Activated CD4-positive, alpha-beta memory T cell treated with anti-CD3 and anti-CD28 coated beads for 36 hours (primary cell): ENCODE measurements at places on chromosomes 7 and 10. TPM values are rescaled to one million over a fixed set of nuclear protein-coding genes. Genes with fewer than 3 reads are reported as not detected.

- H3K27me3 ChIP-seq = no peaks in the 10 kb centered on the region
- no peaks in the 10 kb centered on the region for H3K36me3 ChIP-seq
- no peak overlapping the region for H3K27ac ChIP-seq
- no peak overlapping the region for H3K4me3 ChIP-seq
These were observed 41.7 kb upstream of the DYNC1I1 start for GRCh38 chr7:95730493-95731280.

DNA sequence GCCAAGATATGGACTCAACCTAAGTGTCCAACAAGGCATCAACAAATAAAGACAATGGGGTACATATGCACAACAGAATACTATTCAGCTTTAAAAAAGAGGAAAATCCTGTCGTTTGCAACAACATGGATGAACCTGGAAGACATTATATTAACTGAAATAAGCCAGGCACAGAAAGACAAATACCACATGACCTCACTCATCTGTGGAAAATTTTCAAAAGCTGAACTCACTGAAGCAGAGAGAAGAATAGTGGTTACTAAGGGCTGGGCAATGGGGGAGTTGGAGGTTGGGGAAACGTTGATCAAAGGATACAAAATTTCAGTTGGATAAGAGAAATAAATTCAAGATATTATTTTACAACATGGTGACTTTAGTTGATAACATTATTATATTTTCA is 221.4 kb upstream of the PITRM1 start:
- DNase-seq = no peak
- no peak overlapping the region for H3K27ac ChIP-seq
- H3K27me3 ChIP-seq = peaks cover 6% of the 10 kb centered on the region
- H3K36me3 ChIP-seq = no peaks in the 10 kb centered on the region

GRCh38 chr7:13851736-13852135 is 137.7 kb downstream of the ETV1 start:
- peaks cover 17% of the 10 kb centered on the region for H3K4me1 ChIP-seq
- H3K4me3 ChIP-seq = no peak overlapping the region
- H3K36me3 ChIP-seq = no peaks in the 10 kb centered on the region
- no peaks in the 10 kb centered on the region for H3K27me3 ChIP-seq
- H3K27ac ChIP-seq = no peak overlapping the region
- DNase-seq = no peak

The CYP26C1 gene
- total RNA-seq = not detected

- peaks cover 9% of the 10 kb centered on the region for H3K27me3 ChIP-seq
- peaks cover 6% of the 10 kb centered on the region for H3K4me1 ChIP-seq
- peak; percentile 35 for DNase-seq
- peak overlapping the region; percentile 8 for H3K4me3 ChIP-seq
- H3K36me3 ChIP-seq = no peaks in the 10 kb centered on the region
These were observed 28.3 kb downstream of the WDR86 start for GRCh38 chr7:151381348-151382078.

The ENKUR gene
- not detected for total RNA-seq

- no peaks in the 10 kb centered on the region for H3K36me3 ChIP-seq
- H3K4me3 ChIP-seq = no peak overlapping the region
- peaks cover 1% of the 10 kb centered on the region for H3K27me3 ChIP-seq
- no peak overlapping the region for H3K27ac ChIP-seq
These were observed 49.3 kb downstream of the CLIP2 start for GRCh38 chr7:74338366-74339108.

- no peak overlapping the region for H3K27ac ChIP-seq
- no peak for DNase-seq
- H3K27me3 ChIP-seq = no peaks in the 10 kb centered on the region
- H3K4me3 ChIP-seq = no peak overlapping the region
- H3K36me3 ChIP-seq = no peaks in the 10 kb centered on the region
These were observed 325.9 kb upstream of the FZD1 start for GRCh38 chr7:90938371-90938770.

DNA sequence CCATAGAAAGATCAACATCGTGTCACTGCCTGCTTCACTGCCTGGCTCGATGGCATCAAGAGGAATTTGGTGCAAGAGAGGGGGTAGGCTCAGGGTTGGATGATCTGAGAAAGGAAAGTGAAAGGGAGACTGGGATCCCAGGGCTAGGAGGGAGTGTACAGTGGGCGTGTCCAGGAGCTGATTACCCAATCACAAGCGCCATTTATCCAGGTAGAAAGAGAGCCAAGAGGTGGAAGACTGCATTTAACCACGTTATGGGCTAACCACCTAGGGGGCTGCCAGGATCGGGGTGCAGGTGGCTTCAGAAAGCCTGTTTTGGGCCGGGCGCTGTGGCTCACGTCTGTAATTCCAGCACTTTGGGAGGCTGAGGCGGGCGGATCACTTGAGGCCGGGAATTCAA is 10.3 kb downstream of the PODXL start:
- H3K36me3 ChIP-seq = no peaks in the 10 kb centered on the region
- DNase-seq = no peak
- H3K4me3 ChIP-seq = no peak overlapping the region
- H3K27ac ChIP-seq = no peak overlapping the region
- no peaks in the 10 kb centered on the region for H3K4me1 ChIP-seq

The ZNF248 gene
- 6.1 TPM for total RNA-seq

DNA sequence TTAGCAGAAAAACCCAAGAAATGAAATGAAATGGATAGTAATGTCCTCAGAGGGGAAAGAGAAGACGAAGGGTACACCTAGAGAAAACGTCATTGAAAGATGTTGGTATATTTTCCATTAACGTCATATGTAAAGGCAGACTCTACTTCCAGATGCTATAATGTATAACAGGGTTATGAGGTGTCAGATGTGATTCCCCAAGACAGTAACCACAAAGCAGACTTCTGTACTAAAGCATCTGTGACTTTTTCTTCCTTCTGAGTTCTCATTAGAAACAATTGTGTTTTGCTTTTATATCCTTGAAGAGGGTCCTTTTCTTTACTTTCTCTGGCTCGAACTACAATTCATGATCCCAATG is 37.4 kb downstream of the LRRC72 start:
- no peaks in the 10 kb centered on the region for H3K27me3 ChIP-seq
- DNase-seq = no peak
- H3K4me1 ChIP-seq = peaks cover 20% of the 10 kb centered on the region
- H3K27ac ChIP-seq = no peak overlapping the region

GRCh38 chr7:44265728-44266127 is 59.7 kb downstream of the CAMK2B start:
- DNase-seq = no peak
- H3K27ac ChIP-seq = no peak overlapping the region
- H3K4me3 ChIP-seq = no peak overlapping the region
- H3K36me3 ChIP-seq = no peaks in the 10 kb centered on the region
- peaks cover 2% of the 10 kb centered on the region for H3K4me1 ChIP-seq

The SPDYE6 gene
- total RNA-seq = not detected
